LHCN-M2 (cell line): ENCODE measurements at places on chromosomes 12 and 14.

- DNase-seq, result no peak
These were observed 51.4 kb downstream of the CYP46A1 start for GRCh38 chr14:99735189-99736135.

- no peak for DNase-seq
These were observed 55.6 kb upstream of the NOS1 start for GRCh38 chr12:117417004-117417403.

DNA sequence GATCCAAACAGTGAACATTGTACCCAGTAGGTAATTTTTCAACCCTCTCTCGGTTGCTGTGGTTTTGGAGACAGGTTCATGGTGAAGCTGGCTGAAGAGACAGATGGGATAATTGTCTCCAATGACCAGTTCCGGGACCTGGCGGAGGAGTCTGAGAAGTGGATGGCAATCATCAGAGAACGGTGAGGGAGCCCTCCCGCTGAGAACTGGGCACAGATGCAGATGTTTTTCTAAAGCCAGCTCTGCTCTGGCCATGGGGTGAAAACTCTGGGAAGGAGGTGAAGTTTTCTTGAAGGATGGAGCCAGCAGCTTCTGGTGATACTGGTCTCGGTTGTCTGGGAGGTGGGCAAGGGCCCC, 6.2 kb downstream of the KHNYN start:
- no peak for DNase-seq

DNA sequence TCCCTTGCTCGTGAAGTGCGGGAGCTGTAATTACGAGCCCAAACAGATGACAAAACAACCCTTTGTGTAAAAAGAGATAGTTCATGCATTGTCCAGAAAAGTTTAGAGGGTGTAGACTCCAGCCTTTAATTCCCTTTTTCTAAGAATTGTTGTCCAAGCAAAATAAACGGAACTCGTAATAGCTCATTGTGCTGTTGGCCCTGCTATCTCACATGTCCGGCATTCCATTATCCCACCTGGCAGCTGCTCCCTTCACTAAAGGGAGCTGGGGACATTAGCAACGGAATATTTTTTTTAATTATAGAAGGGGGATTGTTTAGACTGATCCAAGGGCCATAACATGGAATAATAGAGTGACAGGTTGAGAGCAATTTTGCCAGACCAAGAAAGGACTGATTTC, 277.5 kb upstream of the TBX3 start:
- DNase-seq, result peak; percentile 12

GRCh38 chr14:55964821-55965220, 153.4 kb upstream of the PELI2 start:
- DNase-seq, result no peak

- no peak for DNase-seq
These were observed 21.4 kb downstream of the ZNF268 start for GRCh38 chr12:133202493-133203343.

DNA sequence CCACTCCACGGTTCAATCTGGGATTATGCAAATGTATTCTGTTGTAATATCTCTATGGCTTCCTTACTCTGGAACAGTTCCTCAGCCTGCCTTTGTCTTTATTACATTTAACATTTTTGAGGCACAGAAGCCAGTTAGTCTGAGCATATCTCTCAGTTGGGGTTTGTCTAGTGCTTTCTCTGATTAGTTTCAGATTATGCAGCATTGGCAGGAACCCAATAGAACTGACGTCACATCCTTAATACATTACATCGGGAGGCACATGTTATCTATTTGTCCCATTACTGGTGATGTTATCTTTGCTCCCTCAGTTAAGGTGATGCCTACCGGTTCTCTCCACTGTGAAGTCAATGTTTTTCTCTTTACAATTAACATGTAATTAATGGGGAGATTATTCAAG, 62.4 kb downstream of the PPM1A start:
- peak; percentile 34 for DNase-seq

DNA sequence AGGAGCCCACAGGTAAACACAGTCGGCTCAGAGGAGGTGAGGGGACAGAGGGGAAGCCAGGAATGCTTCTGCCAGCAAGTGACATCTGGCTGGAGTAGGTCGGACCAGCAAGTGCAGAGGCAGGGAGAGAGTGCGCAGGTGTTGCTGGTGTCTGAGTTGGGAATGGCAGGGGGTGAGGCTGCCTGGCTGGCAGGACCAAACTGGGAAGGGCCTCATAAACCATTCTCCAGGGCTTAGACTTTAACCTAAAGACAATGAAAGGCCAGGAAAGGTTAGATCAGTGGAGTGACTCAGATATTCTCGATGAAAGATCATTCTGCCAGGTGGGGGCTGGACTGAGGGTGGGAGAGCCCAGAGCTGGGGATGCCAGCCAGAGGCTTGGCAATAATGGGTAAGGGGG, 66.4 kb downstream of the ITPK1 start:
- DNase-seq, result no peak

DNA sequence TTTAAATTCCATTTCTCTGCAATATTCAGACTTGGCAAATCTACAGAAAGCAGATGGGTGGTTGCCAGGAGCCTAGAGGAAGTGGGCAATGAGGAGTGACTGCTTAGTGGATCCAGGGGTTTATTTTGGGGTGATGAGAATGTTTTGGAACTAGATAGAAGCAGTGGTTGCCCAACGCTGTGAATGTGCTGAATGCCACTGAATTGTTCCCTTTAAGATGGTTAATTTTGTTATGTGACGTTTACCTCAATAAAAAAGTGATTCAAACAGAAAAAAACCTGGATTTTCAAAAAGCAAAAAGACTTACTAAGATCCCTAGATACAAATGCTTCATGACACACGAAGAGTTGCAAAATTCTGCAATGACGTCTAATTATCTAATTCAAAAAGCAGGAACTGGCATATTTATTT, 34.2 kb downstream of the DAO start:
- DNase-seq, result peak; percentile 20

DNA sequence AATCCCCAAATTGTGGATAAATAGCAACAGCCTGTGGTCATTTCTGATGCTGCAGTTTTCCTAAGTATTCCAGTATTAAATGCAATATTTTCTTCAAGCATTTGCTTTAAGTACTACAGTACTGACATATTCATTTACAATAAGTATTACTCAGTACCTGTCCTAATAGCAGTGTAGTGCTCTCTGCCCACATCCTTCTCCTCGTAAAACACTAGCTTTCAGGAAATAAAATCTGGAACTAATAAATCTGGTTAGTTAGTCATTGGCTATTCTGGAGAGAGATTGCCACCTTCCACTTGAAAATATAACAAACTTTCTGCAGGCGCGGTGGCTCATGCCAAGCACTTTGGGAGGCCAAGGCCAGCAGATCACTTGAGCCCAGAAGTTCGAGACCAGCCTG, 441.5 kb downstream of the PRKD1 start:
- DNase-seq, result no peak

GRCh38 chr12:125389061-125389697, 323.9 kb downstream of the AACS start:
- DNase-seq, result no peak

- no peak for DNase-seq
These were observed 875 bp downstream of the HSPA2 start for GRCh38 chr14:64541261-64541971.

GRCh38 chr12:49277466-49277865, 12.6 kb downstream of the TUBA1C start:
- no peak for DNase-seq

- DNase-seq, result no peak
These were observed 201.0 kb upstream of the AMIGO2 start for GRCh38 chr12:47280543-47281300.

GRCh38 chr14:43729143-43729542, 777.9 kb downstream of the FSCB start:
- no peak for DNase-seq

DNA sequence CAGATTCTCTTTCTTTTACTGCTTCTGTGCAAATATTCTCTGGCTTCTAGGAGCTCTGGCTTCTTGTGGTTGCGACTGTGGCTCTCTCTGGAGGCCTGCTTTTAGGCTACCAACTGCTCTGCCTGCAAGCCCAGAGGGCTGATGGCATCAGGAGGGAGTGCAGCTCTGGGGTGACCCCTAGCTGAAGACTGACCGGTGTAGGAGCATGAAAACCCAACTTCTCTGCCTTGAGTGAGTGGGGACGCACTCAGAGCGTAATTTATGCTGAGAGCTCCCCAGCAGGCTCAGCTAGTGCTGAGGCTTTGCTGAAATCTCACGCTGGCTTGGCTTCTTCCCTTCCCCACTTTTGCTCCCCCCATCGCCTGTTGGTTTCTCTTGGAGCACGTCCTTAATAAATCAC, 29.9 kb upstream of the RBM19 start:
- no peak for DNase-seq

DNA sequence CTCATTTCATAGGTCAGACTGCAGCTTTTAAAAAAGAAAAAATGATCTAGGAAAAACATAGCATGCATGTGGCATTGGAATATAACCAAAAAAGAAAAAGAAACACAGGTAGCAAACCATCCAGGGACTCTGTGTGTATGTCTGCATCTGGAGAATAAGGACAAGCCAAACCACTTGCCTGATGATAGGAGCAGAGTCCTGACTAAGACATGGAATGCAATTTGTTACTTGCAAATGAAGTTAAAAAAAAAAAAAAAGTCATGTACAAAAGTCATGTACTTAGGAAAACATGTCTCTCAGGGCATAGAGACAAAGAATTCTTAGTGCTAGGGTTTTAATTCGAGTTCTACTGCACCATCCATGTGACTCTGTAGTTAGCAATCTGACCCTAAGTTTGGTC, 15.9 kb downstream of the TSPAN11 start:
- DNase-seq, result no peak

- no peak for DNase-seq
These were observed 72.4 kb upstream of the DICER1 start for GRCh38 chr14:95229749-95230148.

DNA sequence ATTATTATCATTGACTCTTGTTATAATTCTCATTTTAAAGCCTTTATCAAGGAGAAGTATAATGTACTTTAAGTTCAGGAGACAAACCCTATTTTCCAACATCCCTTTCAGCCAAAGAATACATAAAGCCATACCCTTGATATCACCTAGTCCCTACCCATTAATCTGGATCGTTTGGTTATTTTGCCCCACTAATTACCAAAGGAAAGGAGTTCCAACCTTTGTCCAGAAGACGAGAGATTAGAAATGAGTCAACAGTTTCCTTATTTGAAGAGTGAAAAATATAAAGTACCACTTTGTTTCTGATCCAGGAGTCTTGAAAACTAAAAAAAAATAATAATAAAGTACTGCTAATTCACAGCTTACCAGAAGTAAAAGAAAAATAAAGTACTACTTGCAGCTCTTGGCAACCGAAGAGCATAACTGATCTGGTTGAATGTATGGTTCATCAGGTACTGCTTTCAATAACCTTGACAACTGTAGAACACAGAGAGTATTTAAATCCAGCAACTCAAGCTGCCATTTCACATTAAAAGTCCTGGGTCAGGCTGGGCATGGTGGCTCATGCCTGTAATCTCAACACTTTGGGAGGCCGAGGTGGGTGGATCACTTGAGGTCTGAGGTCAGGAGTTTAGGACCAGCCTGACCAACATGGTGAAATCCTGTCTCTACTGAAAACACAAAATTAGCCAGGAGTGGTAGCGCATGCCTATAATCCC, 33.7 kb downstream of the LIMA1 start:
- no peak for DNase-seq

DNA sequence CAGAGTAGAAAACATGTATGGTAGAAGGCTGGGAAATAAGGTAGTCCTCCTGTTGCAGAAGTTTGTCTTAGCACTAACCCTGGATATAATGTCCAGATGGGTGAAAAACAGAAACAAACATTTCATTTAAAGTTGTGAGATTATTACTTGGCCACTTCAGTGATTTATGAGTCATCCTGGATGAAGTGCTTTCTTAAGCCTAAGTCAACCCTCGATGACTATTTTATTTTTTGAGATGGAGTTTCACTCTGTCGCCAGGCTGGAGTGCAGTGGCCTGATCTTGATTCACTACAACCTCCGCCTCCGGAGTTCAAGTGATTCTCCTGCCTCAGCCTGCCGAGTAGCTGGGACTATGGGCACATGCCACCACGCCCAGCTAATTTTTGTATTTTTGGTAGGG, 10.2 kb downstream of the DLST start:
- peak; percentile 67 for DNase-seq

- DNase-seq, result no peak
These were observed 71.7 kb downstream of the RPAP3 start for GRCh38 chr12:47634127-47634526.

DNA sequence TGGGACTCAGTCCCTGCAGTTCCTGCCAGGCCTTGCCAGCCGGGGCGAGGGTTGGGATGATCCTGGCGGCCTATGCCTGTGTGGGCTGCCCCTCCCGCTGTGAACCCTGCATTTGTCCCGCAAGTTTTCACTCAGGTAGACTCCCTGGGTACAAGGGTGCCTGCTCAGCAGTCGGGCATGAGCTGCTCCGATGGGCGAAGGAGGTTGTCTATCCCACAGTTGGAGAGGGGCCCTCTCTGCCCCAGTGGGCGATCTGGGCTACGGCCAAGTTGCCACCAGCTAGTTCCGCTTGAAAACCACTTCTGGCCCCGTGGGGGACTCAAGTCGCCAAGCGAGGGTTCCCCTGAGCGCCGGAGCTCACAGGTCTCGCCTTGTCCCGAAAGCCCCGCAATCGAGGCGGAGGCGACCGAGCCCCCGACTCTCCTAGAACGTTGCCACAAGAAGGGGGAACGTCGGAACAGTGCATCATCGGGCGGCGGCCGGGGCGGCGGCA, 365 bp upstream of the TPI1 start:
- DNase-seq, result no peak

- DNase-seq, result no peak
These were observed 169.9 kb downstream of the PTCSC3 start for GRCh38 chr14:36006623-36007022.

DNA sequence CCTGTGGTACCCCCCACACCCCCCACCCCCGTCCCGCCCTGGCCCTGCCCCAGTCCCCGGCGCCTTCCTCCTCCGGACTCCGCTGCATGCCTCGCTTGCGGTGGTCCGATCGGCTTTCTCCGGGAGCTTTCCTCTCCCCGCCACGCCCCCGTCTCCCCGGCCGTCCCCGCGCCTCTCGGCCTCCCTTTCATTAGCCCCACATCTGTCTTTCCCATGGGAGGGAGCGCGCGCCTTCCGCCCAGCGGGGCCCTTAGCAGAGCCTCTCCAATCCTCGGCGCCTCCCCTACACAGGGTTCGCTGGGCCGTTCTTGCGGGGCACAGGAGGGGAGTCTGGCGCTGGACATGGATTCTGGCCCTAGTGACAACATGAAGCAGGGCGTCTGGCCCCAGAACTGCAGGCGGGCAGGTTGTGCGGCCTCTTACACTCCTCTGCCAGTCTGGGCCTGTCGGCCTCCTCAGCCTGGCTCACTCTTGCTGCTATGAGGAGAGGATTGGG, 1.5 kb upstream of the EFS start:
- DNase-seq, result no peak

- DNase-seq, result no peak
These were observed 75.9 kb downstream of the TTLL5 start for GRCh38 chr14:75736845-75737485.

GRCh38 chr12:46148327-46149078, 120.3 kb downstream of the SLC38A1 start:
- DNase-seq, result no peak

GRCh38 chr14:53350429-53350828, 197.3 kb upstream of the DDHD1 start:
- no peak for DNase-seq

GRCh38 chr14:88961214-88961613, 136.8 kb downstream of the TTC8 start:
- DNase-seq, result no peak

GRCh38 chr14:101605836-101606235, 44.5 kb downstream of the DIO3 start:
- DNase-seq, result no peak
